ENCODE measurements at places on chromosomes 5 and 9. TPM values are rescaled to one million over a fixed set of nuclear protein-coding genes. Genes with fewer than 3 reads are reported as not detected.

KCNT1 gene
- total RNA-seq, result not detected

IRX1 gene
- not detected for total RNA-seq

HEMGN gene
- total RNA-seq, result not detected

AHRR gene
- 15.6 TPM for total RNA-seq

CTSL gene
- total RNA-seq, result 57.0 TPM

CD180 gene
- total RNA-seq, result not detected

PCDHB11 gene
- under 0.01 TPM for total RNA-seq

IL5 gene
- total RNA-seq, result not detected

INSL4 gene
- total RNA-seq, result not detected

C9orf152 gene
- total RNA-seq, result not detected

C8G gene
- total RNA-seq, result not detected

PHF24 gene
- total RNA-seq, result not detected

CAMK4 gene
- total RNA-seq, result 4.8 TPM

SLC34A3 gene
- total RNA-seq, result not detected

TAF11L5 gene
- total RNA-seq, result not detected
